ENCODE measurements at places on chromosomes 5 and 9.

DNA sequence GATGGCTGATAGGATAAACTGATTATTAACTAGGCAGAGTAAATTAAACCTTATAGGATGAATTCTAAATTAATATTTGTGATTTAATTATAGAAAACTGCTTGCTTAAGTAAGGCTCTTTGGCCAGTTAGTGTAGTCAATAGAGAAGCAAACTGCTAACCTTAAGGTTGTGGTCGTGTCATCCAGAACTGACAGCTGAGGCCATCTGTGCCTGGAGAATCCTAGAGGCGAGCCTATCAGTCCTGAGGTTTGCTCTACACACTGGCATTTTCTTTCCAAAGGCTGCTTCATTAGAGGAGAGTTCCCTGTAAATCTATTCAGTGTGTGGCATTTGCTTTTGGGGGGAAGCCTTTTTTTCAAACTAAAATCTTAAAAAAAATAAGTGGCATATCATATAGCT is 169.2 kb downstream of the MEF2C start:
- no peak for DNase-seq

GRCh38 chr9:126474786-126475485 is 138.8 kb upstream of the LMX1B start:
- DNase-seq: no peak

DNA sequence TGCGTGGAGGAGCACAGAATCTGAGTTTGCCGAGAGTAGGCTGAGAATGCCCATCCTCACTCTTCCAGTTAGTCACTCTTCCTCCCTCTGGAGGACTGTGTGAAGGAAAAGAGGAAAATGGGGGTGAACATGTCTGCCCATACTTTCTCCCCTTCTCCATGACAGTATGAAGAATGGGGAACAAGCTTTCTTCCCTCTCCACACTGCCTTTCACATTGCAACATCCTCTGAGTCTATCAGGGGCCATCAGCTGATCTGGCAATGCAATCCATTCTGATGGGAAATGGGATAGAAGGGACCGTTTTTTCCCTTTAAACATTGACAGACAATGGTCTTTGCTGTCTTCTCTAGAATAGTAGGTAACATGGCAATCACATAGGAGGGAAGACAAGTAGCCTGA is 56.8 kb downstream of the UGCG start:
- no peak for DNase-seq

DNA sequence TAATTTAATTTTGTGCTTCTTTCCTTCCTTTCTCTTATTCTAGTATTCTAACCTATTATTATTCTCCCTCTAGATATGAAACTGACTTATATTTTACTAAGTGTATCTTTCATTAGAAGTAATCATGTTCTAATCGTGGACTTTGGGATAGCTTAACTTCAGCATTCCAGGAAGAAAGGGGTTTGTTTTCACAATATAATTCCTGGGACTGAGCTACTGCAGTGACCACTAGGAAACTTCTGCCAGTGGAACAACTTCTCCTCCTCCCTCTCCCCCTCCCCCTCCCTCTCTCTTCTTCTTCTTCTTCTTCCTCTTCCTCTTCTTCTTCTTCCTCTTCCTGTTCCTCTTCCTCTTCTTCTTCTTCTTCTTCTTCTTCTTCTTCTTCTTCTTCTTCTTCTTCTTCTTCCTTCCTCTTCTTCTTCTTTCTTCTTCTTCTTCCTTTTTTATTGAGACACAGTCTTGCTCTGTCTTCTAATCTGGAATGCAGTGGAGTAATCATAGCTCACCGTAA is 127.9 kb downstream of the NNT start:
- DNase-seq: no peak

DNA sequence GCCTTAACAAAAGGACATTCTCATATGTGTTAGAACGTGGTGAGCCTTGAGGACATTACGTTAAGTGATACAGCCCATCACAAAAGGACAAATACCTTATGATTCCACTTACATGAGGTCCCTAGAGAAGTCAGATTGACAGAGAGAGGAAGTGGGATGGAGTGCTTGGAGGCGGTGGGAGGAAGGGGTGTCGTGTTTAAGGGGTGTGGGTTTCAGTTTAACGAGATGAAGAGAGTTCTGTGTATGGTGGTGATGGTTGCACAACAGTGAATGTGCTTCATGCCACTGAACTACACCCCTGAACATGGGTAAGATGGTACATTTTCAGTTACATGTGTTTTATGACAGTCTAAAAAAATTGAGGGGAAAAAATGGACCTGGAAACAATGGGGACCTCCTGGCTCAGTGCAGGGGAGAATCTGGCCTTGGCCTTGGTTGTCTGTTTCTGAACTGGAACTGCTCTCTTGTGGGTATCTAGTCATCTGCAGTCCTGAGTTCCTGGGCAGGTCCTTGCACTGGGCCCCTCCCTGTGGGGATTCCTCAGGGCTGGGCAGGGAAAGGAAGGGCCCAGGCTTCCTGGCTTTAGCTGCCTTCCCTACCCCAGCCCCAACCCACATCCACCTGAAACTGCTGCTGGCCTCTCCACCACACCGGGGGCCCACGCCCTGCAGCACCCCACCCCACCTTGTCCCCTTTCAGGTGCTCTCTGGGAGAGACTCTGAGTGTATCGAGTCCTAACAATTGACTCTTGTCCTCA is 17.8 kb downstream of the LRRC8A start:
- no peak for DNase-seq

- no peak for DNase-seq
These were observed 60.3 kb downstream of the ANKRD33B start for GRCh38 chr5:10624206-10624605.

GRCh38 chr5:154196281-154196680 is 5.7 kb downstream of the GALNT10 start:
- DNase-seq: no peak

- no peak for DNase-seq
These were observed 132.8 kb upstream of the DPYSL3 start for GRCh38 chr5:147642666-147643065.

DNA sequence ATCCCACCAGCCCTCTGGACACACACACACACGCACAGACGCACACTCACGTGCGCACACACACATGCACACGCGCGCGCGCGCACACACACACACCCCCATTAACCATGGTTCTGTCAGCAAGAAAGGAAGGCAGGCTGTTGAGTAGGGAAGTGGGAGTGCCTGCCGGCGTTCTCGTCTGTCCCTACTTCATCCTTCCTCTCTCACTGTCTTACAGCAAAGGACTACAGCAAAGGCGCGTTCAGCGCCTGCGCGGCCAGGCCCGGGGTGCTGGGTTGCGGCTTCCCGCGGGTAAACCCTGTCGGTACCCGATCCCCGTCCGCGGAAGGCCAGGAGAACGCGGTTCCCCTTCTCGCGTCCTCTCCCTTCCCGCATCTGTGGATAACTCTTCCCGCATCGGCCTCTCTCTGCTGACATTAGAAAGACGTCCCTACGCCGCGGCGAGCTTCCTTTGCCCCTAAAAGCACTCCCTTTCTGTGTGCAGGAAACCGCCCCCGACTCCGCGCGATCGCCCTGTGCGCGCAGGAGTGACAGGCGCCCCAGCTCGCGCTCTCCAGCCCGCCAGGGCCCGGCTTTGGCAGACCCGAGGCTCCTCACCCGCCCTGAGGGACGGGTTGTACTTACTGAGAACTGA is 219.2 kb downstream of the AGTPBP1 start:
- DNase-seq: peak; percentile 55

DNA sequence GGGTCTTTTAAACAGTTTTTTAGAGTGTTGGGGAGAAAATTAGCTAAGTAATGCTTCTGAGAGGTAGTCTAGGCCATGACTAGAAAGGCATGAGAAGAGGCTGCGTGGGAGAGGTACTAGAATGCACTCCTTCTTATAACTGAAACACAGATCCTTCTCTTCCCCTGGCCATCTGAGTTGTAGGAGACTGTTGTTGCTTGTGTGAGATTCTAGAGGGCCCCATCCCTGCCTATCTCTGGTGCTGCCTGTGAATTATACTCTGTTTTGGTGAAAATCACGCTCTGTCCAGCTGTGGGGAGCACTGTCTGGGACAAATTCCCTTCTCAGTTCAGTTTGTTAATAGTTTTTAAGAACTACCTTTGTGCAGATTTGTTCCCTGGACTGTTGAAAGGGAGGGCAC is 37.5 kb downstream of the MAP1B start:
- no peak for DNase-seq

DNA sequence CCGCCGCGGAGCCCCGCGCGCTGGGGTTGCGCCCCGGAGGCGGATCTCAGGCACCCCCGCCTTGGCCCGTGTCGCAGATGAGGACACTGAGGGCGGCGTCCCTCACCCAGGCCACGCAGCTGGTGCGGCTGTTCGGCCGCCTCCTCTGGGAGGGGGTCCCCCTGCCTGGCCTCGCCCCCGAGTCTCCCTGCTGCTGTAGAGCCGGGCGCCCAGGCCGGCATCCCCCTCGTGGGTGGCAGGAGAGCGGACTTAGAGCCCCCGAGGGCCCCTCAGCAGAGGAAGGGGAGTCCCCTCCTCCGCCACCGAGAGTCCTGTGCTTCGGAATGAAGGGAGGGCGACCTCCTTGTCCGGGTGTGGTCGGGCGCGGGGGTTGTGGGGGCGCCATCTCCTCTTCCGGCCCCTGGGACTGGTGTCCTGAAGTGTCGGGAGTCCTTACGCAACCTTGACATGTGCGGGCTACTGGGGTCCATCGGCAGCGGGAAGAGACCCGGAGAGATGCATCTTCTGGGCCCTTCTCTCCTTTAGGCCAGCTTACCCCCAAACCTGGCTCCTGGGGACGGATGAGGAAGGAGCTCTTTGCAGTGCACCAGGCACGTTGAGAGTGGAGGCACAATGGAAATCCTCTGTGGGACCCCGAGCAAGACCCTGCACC is 11.7 kb upstream of the EXOSC2 start:
- no peak for DNase-seq

DNA sequence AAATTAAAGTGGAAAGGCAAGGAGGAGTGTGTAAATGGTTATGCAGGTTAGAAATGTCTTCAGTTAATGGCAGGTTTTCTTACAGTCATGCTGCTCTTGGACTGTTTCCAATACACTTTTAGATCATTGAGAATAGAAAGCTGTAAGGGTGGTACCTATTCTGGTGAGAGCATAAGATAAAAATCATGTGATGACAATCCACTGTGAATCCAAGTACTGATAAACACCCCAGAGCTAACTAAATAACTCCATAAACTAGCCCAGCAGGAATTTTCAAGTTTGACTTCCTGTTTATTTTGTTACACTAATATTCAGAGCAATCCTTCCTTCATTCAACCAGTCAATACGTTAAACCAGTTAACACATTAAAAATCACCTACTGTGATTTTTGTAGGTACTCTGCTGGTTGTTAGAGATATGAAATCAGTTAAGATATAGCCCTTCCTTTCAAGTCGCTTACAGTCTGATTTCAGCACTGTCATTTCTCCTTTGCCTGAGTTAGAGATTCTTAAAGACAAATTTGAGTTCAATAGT is 22.6 kb downstream of the VCAN start:
- DNase-seq: no peak

DNA sequence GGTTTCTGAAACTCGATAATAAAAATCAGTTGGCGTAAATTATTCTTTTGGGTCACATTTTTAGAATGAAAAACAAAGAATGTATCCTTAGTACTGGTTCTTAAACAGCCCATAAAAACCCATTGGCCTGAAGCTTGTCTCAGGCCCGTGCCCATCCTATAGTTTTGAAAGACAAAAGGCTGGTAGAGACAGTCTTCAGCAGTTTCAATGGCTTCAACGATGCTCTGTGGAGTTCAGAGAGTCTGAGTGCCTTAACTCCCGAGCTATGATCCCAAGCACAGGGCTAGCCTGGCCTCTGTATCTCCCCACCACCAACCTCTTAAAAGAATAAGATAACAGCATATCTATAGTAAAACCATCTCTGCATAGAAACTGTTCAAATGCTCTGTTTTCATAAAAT is 595.0 kb downstream of the CDH12 start:
- no peak for DNase-seq

- no peak for DNase-seq
These were observed 69.0 kb downstream of the SHC3 start for GRCh38 chr9:89109666-89110065.
